Nephron progenitor cell (in vitro differentiated cells): ENCODE measurements at places on chromosomes 2 and 18.

GRCh38 chr2:28152585-28153280 is 239.9 kb upstream of the FOSL2 start:
- DNase-seq: no peak

- DNase-seq: no peak
Observed at GRCh38 chr2:1253629-1254028, 159.6 kb upstream of the TPO start.

DNA sequence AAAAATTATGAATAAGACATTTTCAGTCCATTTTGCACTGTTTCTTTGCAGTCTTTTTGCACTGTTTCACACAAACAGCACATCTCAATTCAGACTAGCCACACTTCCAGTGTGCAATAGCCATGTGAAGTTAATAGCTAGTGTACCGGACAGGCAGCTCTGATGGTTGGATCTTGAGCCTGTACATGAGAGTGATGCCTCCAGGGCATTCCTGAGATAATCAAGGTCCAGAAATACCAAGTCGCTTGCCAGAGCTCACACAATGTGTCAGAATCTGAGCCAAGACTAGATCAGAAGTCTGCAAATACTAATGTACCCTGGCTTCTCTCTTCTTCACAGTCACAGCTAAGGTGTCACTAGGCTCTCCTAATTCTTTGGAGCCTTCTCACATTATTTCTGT is 180.2 kb downstream of the OSR1 start:
- no peak for DNase-seq

- DNase-seq: peak; percentile 84
Observed at GRCh38 chr2:172427256-172427989, at the start of gene ITGA6. ITGA6 (plus strand) TSS chr2:172427586.

DNA sequence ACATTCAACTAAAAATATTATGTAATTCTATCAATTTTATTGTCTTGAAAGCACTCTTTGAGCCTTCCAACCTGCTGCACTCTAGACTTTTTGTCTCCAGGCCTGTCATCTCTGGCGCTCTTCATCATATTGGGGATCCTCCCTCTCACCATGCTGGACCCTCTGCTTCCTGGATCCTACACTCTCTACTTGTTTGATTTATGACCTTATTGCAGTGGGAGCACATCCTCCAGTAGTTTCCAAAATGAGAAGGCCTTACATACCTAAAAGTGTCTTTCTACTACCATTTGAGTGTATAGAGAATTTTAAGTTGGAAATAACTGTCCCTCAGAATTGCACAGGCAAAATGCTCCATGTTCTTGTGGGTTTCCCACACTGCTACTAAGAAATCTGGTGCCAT is 25.2 kb downstream of the PNO1 start:
- no peak for DNase-seq

DNA sequence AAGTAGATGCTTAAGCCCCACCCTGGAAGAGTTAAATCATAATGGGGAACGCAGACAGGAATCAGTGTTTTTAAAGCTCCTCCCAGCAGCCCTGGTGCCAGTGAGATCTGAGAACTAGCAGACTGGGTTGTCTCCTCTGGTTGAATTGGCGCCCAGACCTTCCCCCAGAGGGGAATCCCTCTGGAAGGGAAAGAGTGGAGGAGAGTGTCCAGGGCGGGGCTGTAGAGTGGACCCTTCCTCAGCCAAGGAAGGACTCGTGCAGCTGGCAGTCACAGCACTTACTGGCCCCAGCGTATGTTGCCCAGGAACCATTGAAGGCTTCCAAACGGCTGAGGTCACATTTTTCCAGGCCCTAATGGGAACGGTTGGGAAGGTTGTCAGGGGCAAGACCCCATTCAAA is 62.5 kb downstream of the TGOLN2 start:
- no peak for DNase-seq

GRCh38 chr2:216645636-216645950 is 12.4 kb downstream of the IGFBP2 start:
- no peak for DNase-seq

DNA sequence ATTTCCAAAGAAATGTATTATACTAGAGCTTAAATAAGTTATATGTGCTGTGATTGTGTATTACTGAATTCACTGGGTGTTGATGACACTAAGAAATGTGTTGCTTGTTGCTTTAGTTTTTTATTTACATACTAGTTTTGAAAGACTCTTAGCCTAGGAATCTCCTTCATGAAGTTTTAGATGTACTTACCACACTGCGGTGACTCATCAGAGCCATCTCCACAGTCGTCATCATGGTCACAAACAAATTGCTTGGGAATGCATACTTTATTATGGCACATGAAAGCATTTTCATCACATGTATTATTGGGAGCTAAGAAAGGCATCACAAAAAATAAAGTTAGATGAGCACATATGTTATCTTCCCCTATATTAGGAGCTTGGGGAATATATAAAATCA is 1624.2 kb downstream of the LRP1B start:
- DNase-seq: no peak

DNA sequence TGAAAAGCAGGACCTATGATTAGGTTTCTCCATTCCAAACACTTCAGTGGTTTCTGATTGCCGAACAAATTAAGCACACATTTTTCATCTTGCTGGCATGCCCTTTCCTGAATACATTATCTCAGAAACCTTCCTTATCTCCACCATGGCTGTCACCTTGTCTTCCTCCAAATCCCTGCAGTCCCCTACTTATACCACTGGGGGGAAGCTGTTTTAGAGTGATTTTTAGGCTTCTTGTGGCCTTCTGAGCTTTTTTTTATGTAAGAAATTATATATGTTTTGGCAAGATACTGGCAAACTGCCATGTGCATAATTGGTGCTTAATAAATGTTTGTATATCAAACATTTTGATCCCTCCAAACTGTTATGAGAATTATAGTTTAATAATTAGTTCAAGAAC is 229.2 kb downstream of the MYT1L start:
- no peak for DNase-seq

- DNase-seq: peak; percentile 46
Observed at GRCh38 chr2:80073134-80073561, 231.4 kb downstream of the LRRTM1 start.

- DNase-seq: no peak
Observed at GRCh38 chr2:126642031-126642430, 13.9 kb upstream of the GYPC start.

GRCh38 chr18:8279781-8280330 is 329.4 kb upstream of the RAB12 start:
- DNase-seq: no peak

DNA sequence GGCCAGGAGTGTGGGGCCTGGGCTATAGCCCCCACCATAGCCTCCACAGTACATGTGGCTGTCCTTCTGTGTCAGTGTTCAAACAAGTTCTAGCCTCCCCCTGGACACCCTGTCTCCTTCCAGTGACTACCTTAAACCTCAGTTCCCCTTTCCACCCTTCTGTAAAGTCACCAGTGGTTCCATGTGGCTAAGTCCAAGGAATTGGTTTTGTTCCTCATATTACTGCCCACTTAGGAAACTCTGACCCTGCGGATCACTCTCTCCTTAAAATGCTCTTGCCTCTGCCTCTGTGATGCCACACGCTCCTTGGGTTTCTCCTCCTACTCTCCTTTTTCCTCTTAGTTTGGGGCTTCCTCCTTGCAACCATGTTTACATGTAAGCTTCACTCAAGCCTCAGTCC is 27.8 kb upstream of the REL start:
- no peak for DNase-seq

DNA sequence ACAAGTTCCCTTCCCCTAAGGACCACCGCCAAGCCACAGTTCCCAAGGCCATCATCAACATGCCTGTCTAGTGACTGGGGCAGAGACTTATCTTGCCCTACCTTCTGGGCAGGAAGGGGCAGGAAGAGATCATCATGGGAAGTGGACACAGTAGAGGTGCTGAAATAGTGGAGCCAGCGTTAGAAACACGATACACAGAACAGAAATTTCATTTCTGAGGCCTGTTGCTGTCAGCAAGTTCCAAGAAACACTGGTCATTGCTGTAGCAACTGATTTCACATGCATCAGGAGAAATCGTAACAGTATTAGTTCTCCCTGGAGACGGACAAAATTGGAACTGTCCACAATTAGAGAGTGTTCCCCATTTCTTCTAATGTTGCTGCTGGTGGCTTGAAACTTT is 83.0 kb downstream of the COLEC12 start:
- DNase-seq: no peak

GRCh38 chr2:102321941-102322719 is 10.8 kb downstream of the IL1RL1 start:
- DNase-seq: no peak

GRCh38 chr2:162449471-162449870 is 105.5 kb downstream of the GCA start:
- no peak for DNase-seq

DNA sequence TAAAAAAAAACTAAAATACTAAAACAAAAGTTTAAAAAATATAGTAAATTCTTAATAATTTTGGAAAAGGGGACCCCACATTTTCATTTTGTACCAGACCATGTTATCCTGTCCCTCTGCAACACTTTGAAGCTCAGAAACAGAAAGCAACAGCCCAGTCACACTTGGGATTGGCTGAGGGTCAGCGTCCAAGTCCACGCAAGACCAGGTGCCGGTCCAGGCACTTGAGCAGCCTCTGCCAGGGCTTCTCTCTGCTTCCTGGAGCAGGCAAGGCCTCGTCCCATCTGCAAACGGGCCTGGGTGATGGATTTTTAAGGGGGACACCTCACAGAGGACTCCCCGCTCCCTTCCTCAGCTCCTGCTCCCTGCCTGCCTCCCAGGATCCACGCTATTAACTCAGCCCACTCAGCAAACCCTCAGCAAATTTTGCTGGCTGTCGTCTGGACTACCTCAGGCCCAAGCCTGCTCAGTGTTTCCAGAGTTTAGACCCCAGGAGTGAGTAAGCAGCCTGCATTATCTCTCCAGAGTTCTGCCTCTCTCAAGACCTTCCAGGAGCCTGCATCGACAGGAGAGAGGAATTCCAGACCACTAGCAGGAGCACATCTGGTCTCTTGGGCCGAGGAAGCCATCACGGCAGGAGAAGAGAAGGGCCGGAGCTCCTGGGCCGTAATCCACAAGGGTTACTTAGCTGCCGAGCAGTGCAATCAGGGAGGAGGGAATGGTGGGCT is 88.7 kb upstream of the STPG4 start:
- no peak for DNase-seq

DNA sequence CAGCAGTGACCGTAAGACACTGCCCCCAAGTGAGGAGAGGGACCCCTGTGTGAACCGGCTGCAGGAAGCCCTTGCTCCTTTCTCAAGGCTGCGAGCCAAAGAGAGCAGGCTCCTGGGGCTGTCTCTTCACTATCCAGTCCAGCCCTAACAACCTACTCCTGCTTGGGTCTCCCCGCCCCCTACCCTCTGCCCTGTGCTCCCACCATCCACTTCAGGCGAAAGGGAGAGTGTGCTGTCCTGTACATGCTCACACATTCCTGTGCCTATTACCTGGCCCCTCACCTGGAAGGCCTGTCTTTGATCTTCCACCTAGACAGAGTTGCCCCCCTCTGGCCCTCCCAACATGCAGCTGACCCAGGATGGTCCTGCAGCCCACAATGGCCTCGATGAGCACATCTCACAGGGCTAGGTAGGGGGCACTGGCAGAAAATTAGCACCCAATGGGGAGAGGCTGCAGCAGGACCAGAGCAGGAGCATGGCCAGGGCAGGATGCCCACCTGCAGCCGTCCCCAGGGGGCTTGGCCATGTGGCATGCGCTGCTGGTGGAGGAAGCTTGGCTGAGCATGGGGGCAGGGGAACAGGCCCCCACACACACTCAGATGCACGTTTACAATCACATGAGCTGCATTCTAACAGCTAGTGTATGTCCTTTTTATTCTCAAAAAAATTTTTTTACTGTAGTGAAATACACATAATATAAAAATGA is 93.5 kb downstream of the POLR1A start:
- DNase-seq: no peak

GRCh38 chr2:12315224-12315623 is 401.5 kb upstream of the TRIB2 start:
- DNase-seq: no peak

- DNase-seq: no peak
Observed at GRCh38 chr2:233056961-233057605, 3.1 kb upstream of the INPP5D start.

GRCh38 chr2:105237045-105237765 is 4.3 kb upstream of the GPR45 start:
- DNase-seq: no peak

DNA sequence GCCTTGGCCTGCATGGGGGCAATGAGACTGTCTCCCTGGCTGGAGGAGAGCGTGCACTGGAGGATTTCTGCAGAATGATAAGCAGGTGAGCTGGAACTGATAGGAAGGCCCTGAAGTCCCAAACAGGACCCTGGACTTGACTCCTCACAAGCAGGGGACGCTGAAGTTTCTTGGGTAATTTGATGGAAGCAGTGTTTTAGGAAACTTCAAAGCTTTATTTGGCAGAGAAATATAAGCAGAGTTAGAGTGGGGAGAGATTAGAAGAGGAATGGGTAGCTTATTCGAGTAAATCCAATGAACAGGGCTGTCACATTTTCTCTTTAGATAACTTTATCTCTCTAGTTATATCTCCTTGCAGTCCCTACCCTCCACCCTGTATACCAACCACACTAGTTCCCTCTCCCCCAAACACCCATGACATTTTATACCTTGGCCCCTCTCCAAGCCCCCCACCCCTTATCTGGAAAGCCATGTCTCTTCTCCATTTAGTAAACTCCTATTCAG is 73.6 kb upstream of the IGFBP5 start:
- DNase-seq: no peak

DNA sequence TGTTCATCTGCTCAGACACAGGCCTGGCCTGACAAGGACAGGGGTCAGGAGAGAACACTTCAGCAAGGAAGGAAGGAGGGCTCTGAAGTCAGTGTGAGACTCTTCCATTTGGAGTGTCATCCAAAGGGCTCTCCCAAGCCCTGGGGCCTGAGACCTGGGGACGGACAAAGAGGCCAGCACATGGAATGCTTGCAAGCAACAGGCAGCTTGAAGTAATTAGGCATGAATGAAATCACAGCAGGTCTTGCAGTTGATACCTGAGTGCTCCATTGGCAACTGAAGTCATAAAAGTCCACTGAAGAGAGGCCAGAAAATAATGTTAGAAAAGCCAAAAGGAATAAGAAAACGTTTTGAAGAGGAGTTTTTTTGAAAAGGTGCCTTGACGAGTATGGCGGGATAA is 231.7 kb downstream of the VAPA start:
- no peak for DNase-seq
